ENCODE measurements at places on chromosomes 3 and 15. TPM values are rescaled to one million over a fixed set of nuclear protein-coding genes. Genes with fewer than 3 reads are reported as not detected.

The CA12 gene
- 7.9 TPM for total RNA-seq

DNA sequence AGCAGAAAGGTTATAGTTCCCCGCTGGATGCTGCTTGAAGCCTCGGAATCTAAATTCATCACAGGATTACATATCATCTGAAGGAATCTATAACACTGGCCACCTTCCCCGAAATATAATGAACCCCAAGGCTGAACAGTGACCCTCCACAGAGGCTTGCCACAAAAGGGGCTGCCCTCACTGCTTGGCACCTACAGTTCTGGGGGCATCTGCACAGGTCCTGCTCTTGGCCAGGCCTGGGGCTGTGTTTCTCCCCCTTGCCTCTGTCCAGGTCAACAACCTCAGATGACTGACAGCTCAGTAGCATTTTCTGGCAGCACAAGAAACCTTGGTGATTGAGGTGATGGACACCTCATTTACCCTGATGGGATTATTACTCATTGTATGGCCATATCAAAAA is 1.5 kb upstream of the ADAMTS17 start:
- DNase-seq: no peak

The SLC49A4 gene
- total RNA-seq: 14.3 TPM

DNA sequence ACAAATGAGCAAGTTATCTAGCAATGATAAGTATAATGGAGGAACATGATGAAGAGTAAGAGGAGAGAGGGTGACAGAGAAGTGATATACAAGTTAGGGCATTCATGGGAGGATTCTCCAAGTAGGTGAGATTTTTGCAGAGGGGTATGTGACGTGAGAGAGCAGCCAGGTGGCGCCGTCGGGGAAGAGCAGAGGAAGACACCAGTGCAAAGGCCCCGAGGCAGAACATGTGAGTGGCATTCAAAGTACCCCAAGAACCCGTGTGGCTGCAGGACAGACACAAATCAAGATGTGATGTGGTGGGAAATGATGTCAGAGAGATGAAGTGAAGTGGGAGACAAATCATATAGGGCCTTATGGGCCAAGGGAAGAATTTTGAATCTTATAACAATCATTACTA is 81.8 kb upstream of the GRM7 start:
- DNase-seq: no peak

DNA sequence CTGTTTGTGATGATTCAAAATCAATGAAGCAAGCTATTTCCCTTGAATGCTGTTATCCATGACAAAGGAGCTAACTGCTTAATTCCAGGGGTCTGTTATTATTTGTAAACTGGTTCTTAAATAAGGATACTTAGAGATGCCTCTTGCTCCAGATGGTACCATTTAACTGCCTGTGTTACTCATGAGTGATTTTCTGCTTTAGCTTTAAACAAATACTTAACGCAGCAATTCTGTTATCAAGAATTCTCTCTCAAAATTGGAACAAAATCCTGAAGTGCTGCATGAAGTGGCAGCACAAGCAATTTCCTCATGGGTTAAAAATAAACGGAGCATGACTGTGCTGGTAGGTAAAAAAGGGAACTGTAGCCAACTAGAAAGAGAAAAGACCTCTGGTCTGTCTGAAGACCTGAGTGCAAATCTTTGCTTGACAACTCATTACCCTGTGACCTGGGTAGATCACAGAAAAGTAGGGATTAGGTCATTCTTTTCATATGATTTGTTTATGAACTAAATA is 62.5 kb upstream of the GBE1 start:
- no peak for DNase-seq

DNA sequence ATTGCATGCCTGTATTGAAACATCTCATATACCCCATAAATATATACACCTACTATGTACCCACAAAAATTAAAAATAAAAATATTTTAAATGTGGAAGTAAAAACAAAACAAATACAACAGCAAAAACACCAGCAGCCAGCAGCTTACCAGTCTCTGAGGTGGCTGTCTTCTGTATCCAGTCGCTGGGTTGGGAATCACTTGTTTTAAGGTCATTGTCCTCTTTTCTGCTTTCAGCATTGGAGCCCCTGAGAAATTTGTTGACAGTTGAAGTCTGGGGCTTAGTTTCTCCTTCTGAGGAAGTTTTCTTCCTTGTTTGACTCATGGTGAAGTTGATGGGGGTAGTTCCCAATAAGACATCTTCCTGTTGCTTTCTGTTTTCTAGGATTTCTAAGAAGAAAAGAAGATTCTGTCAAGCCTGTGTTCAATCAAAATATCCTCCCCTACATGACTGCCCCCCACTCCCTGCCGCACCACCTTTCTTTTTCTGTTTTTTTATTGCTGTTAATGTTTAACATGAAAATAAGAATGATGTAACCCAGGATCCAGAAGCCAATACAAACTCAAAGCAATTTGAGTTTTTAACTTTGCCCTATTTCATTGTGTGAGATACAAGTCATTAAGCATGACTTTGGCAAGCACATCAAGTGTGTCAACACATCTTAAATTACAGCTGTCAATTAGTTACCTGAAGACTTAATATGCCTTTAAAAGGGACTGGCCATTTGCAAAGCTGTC is at the start of gene LRRC31:
TSS of gene LRRC31 (minus strand) at position 452 of the 737 bp plus-strand sequence. CDS start at position 324, 128 bp downstream.
- DNase-seq: no peak

The GRK7 gene
- not detected for total RNA-seq

GRCh38 chr3:167810236-167810635 is 74.7 kb downstream of the SERPINI1 start:
- no peak for DNase-seq

DNA sequence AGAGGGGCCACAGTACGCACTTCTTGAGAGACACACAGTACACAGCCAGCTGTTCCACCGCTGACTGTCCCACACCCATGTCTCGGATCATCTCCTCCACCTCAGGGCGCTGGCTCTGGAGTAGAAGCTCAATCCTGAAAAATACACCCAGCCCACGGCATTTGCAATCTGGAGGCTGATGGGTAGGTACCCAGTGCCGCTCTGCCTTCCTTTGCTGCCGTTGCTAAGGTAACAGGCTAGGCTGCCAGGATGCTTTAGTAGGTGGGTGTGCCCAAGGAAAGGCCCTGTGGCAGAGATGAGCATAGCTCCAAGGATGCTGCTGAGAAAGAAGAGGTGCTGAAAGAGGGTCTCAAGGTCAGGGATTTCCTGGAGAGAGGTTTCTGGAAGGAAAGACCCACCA is 14.6 kb downstream of the TRAIP start:
- DNase-seq: no peak

The TRH gene
- total RNA-seq: not detected

DNA sequence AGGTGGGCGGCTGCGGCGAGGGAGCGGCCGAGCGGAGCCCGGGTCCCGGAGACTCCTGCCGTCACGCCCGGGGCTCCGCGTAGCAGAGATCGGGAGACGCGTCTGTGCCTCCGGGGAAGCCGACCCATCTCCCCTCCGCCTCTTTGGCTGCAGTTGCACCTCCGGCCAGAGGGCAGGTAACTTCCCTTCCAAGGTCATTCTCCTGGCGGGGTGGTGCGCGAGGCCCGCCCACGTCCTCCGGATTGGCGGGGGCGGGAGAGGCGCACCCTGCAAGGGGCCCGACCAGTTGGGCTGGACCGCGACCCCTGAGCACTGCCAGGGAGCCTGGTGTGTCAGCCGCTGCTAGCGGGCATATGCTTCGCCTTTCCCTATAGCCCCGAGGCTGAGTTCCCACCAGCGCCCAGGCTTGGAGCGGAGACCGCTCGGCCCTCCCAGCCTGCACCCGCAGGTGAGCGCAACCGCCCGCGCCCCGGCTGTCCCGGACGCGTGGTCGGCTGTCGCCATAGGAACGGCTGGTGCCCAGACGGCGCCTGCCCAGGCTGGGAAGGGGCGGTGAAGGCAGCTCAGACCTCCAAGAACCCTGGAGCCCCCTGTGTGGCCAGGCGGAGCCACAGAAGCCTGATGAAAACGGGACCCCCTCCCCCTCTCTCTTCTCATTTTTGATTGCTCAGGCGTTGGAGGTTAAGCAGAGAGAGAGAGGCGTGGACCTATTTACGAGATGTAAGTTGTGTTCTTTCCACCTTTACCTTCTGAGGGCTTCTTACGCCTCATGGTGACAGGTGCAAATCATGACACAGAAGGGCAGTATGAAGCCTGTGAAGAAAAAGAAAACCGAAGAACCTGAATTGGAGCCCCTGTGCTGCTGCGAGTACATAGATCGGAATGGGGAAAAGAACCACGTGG is 453 bp downstream of the ZDHHC23 start:
- DNase-seq: no peak

DNA sequence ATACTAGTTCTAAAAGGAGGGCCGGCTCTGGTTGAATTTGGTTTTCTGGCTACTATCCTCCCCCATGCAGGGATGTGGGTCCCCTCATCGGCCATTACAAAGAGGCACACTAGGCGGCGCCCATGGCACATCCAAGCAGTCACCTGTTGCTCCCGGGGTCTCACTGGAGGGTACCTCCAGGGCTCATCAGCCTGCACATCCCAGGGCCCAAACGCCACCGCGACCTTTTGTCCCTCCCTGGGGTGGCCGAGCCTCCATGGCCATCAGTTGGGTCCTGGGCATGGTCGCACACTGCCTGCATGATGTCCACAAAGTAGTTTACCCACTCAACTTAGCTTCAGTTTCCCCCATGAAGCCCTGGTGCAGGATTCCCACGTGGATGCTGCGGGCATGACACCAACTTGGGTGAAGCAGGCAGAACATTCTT is 28.3 kb downstream of the IDH3A start:
- no peak for DNase-seq

DNA sequence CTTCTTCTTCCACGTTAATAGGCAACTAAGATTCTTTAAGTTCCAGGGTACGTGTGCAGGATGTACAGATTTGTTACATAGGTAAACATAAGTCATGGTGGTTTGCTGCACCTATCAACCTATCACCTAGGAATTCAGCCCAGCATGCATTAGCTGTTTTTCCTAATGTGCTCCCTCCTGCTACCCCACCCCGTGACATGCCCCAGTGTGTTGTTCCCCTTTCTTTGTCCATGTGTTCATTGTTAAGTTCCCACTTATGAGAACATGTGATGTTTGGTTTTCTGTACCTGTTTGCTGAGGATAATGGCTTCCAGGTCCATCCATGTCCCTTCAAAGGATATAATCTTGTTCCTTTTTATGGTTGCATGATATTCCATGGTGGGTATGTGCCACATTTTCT is 21.1 kb downstream of the GTF2A2 start:
- DNase-seq: no peak

- no peak for DNase-seq
These were observed 20.7 kb downstream of the POPDC2 start for GRCh38 chr3:119639494-119640350.

- no peak for DNase-seq
These were observed 13.6 kb downstream of the ST8SIA2 start for GRCh38 chr15:92407321-92407720.
